KBM-7 (cell line): ENCODE measurements at places on chromosomes 13 and 19.

GRCh38 chr13:32638739-32639138 lies 52.5 kb downstream of the PDS5B start:
- DNase-seq, result no peak

DNA sequence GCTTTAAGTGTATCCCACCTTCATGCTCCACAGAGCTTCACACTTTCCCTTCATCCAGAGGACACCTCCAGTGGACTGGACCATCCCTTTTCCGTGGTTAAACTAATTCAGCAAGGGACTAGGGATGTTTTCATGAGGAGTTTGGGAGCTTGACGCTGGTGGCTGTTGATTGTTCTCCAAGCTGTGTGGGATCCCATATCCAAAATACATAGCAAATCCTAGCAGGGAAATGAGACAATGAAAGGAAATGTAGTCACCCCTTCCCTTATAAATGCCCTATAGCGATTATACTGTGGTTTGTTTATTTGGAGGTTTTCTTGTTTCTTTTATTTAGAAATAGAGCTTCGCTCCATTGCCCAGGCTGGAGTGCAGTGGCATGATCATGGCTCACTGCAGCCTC lies 31.6 kb upstream of the DPRX start:
- no peak for DNase-seq

DNA sequence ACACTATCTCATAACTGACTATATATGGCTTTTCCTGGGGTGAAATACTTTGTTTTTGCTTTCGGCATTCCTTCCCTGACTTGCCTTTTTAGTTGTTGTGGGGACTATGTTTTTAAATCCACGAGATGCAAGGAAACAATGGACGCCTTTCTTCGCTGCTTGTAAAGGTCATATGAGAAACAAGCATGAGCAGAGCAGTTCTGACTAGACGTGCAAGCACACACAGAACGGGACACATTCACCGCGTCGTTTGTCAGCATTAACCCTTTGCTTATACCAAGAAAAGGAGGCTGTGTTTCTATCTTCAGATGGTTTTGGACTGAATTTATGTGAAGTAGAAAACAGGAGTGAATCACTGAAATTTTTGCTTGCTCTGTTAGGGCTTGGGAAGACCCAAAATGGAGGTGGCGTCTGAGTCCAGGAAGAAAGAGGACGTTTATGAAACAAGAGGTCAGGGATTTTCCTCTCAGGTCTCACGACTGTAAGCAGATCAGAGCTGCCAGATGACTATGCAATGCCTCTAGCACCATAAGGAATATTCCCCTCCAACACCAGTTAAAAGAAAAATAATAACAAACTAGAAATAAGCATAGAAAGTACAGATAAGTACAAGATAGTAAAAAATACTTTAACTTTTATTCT lies 358.9 kb downstream of the DLEU7 start:
- no peak for DNase-seq

GRCh38 chr13:45238945-45239795 lies 38.3 kb upstream of the KCTD4 start:
- no peak for DNase-seq

GRCh38 chr13:27852491-27852890 lies 60.2 kb downstream of the GSX1 start:
- no peak for DNase-seq
